Thoracic aorta (tissue), 2 donors: ENCODE measurements at places on chromosomes 13 and 19. TPM values are rescaled to one million over a fixed set of nuclear protein-coding genes. Genes with fewer than 3 reads are reported as not detected.
A peak's percentile ranks its signal among the peaks of the same experiment; 100 is the strongest.

The CERS1 gene
- total RNA-seq: 1.1 TPM

The VSTM1 gene
- not detected for total RNA-seq

The KLK2 gene
- not detected for total RNA-seq

The TEX101 gene
- not detected for total RNA-seq

The CHST8 gene
- total RNA-seq: not detected

The SLITRK5 gene
- 0.56 TPM for total RNA-seq

- no peak for DNase-seq
Measured at GRCh38 chr13:112968380-112968909, 569 bp upstream of the MCF2L start.

GRCh38 chr13:97026531-97027161 lies 32.4 kb upstream of the OXGR1 start:
- DNase-seq: no peak

GRCh38 chr19:52494518-52494917 lies 33.0 kb upstream of the ZNF808 start:
- DNase-seq: no peak

DNA sequence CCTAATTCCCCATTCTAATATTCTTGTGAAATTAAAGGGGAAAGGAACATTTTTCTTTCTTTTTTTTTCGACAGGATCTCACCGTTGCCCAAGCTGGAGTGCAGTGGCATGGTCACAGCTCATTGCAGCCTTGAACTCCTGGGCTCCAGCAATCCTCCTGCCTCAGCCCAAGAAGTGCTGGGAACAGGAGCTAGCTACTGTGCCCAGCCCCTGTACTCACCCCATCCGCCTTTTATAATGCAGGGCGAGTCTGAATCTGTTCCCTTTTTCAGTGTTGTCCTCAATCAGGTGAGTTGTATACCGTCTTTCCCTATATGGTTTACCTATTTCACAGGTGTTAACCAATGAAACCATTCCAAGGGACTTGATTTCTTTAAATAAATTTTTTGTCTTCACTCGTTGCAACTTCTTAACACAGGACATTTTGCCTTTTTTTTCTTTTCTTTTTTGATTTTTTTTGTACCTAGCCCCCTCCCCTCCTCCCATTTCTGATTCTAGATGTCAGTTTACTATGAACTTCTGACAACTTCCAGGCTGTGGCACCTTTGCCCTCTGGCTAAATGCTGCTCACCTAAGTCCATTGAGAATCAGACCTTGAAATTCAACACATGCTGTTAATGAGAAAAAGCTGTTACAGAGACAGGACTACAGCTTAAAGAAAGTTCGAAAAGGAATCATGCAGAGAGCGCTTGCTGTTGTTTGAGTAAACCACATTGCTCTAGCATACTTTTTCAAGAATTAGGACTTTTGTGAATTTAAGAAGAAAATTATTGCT lies 562.1 kb upstream of the KLF12 start:
- DNase-seq: no peak

DNA sequence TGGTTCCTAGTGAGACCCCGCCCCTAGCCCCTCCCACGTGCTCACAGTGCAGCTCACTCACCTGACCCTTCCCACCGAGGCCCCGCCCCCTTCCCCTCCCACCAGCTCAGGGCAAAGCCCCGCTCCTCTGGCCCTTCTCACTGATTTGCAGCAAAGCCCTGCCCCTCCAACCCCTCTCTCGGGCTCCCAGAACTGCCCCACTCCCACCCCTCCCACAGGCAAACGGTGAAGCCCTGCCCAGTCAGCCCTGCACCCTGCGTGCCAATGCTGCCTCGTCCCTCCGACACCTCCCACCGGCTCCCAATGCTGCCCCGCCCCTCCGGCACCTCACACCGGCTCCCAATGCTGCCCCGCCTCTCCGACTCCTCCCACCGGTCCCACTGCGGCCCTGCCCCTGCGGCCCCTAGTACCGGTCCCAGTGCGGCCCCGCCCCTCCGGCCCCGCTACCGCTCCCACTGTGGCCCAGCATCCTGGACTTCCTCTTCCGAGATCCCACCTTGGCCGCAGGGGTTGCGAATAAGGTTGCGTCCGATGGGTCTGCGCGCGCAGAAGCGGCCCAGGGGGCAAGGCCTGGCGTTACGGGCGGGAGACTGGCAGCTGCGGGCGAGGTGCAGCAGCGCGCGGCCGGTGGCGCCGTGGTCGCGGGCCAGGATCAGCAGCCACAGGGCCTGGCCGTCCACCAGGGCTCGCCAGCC lies 834 bp downstream of the FBXO27 start:
- peak; percentile 63 for DNase-seq

DNA sequence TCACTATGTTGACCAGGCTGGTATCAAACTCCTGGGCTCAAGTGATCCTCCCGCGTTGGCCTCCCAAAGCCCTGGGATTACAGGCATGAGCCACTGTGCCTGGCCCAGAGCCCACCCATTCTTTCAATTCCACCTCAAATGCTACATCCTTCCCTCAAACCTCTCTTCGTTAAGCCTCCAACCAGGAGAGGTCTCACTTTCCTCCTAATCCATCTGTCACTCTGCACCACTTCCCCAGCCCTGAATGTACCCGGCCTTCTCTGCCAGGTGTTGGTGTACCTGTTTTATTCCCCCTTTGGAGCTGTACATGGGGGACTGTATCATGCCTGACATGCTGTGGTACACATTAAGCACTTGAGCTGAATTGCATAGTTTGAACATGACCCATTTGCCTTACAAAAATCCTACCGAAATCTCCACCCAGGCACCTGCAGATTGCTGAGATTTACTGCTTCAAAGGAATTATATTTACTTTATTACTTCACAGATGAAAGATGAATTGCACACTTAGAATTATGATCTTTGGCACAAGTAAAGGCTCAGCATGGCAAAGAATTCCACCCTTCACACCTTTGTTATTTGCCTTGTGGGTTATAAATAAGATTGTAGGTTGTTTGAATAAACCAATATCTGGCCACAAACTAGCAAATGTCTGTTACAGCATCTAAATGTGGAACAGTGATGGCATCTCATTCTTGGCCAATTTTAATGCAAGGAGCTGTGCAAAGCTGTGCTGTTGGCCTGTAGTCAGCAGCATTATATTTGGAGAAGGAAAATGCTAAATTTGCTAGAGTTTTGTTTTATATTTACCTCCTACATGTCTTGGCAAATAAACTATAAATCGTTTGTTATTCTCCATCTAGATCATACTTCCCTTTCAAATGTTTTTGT lies 15.6 kb upstream of the WASF3 start:
- no peak for DNase-seq

GRCh38 chr13:24006520-24007248 lies 109.4 kb upstream of the C1QTNF9B start:
- no peak for DNase-seq

- DNase-seq: no peak
Measured at GRCh38 chr13:44305917-44306370, 67.7 kb upstream of the SERP2 start.

DNA sequence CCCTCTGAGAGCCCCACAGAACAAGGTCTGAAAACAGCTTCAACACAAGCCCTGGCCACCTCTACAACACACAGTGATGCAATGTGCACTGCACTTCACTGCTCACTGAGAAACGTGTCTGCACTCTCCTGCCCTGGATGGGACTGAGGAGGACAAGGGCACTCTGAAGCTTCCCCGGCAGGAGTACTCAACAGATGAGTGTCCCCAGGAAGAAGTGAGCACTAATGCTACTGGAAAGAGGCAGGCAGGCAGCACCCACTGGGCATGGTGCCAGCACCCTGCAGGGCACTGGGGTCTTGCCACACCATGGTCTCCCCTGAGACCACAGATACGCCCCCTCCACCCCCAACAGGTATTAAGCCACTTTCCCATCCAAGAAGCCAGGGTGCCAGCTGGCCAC lies 17.7 kb upstream of the SLC35E1 start:
- DNase-seq: no peak

GRCh38 chr13:107209824-107210722 lies 642.1 kb upstream of the ARGLU1 start:
- no peak for DNase-seq

- no peak for DNase-seq
Measured at GRCh38 chr19:12411893-12412292, 10.8 kb upstream of the ZNF799 start.

GRCh38 chr13:114325729-114326128 lies 11.4 kb downstream of the CHAMP1 start:
- DNase-seq: no peak

- DNase-seq: no peak
Measured at GRCh38 chr19:47511681-47512080, 3.2 kb downstream of the NAPA start.

DNA sequence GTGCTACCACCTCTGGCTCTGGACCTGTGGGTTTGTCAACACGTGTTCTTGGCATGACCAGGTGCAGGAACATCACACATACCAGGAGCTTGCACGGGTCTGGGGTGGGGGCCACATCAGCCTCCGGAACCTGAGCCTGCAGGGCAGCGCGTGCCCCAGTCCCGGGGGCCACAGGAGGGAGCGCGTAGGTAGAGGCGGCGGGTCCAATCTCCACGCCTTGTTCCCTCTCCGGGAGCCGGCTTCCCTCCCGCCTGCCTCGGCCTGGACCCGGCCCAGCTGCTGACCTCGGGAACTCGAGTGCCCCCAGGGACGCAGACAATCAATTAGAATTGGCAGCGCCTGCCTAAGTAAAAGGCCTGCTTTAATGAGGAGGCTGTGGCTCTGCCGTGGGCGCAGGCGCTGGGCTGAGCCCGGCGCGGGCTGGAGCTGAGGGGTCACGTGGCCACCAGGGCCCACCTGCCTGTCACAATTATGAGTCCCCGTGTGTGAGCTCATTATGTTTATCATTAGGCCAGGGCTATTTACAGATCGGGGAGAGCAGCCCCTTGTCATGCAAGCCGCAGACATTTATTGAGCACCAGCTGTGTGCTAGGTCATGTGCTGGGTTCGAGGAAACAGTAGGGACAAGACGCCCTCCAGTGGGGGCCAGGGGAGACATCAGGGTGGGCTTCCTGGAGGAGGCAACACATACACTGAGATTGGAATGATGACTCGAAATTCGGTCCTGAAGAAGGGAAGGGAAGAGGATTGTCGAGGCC lies 32.2 kb upstream of the TNFAIP8L1 start:
- no peak for DNase-seq
